ENCODE measurements at places on chromosomes 6 and 20.

DNA sequence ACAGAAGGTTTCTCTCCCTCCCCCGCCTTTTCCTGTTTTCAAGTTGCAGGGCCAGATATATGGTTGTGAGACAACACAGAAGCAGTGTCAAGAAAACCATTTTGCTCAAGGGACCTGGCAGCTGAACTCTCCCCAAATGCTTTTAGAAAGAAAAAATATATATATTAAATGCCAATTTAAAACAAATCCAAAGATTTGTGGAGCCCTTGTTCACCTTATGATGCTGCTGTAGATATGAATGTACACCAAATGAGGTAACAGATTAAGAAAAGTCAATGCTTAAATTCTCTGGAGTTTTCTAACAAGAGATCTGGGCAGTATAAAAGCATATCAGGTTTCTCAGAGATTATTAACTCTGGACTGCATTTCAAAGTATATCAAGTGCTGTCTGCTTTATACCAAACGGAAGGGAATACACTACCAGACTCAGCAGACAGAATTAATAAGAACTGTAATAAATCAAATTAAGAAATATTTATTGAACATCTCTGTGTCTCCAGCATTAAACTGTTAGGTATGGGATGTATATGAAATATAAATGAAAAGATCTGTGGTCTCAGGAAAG, 357.5 kb downstream of the HDGFL1 start:
- peak; percentile 5 for DNase-seq

DNA sequence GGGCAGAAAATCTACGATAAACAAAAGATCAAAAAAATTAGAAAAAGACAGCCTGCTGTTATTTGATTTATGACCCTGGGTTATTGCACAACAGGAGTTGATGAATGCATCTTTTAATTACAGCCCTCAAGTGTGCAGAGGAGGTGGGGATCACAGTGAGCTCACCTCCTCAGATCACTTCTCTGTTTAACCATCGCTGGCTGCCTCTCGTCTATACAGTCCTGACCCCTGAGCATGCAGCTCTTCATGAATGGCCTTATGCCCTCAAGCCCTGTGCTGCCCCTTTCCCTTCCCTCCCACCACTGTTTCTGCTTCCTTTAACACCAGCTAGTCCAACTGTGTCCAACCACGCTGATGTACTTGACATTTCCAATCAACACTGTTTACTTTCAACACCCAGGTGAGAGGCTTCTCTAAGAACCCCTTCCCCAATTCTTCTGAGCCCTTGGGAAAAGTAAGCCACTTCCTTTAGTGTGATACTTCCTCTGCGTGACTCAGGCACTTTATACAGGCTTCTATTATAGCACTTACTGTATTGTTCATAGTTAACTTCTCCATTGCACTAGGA, 60.6 kb upstream of the RIPOR2 start:
- no peak for DNase-seq

DNA sequence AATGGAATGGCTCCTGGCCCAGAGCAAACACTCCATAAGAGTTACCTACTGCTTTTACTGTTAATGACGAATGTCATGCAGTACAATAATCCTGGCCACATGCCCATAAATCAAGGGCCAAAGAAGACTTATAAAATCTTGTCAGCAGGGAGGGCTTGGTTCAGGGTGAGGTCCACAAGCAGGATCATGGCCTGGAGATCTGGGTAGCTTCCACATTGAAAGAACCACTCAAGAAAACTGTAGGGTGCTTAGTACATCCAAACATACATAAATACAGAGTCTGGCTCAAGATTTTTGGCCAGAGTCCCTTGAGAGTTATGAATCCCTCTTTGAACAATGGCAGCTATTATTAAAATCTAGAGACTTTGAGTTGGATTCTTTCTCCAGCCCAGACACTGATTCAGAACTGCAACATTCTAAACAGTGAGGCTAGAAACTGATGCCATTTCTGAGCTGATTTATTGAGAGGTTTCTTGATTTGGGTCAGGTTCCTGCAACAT, 188.7 kb downstream of the CDC5L start:
- no peak for DNase-seq

DNA sequence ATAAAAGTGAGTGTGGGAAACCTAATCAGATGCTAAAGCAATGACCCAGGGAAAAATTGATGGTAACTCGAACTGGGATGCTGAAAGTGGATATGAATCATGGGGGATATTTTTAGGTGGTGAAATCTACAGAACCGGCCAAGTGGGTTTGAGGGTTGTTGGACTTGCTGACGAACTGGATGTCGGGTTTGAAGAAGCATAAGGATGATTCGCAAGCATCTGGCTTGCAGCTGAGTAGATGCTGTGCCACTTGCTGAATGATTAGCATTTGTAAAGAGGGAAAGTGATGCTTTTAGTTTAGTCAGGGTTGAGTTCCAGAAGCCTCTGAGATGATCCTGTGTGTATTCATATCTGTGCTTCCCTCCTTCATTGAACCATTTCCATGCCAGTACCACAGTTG, 54.9 kb downstream of the UBR2 start:
- no peak for DNase-seq

- no peak for DNase-seq
Observed at GRCh38 chr20:42313704-42314103, 695.5 kb upstream of the CHD6 start.

DNA sequence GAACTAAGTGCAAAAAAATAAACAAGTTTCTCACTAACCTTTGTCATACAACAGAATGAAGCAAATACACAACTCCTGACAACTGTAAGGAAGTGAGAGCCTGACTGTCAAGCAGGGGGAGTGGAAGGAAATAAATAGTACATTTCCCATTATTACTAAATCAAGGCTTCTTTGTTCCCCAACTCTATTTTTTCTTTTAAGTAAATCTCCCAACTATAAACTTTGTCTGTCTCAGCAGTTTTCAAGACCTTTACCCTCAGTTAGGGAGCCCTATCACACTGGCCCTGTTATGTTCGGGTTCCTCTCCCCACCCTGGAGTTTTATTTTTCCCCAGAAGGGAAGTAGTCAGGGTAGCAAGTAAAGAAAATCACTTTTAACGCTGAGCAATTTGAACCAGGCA, 24.1 kb upstream of the IPCEF1 start:
- no peak for DNase-seq

GRCh38 chr6:26006086-26006939, 43.7 kb downstream of the TRIM38 start:
- DNase-seq, result no peak

- DNase-seq, result no peak
Observed at GRCh38 chr20:61099806-61100205, 152.3 kb upstream of the CDH4 start.

- no peak for DNase-seq
Observed at GRCh38 chr6:17138033-17138432, 36.2 kb downstream of the STMND1 start.

- DNase-seq, result no peak
Observed at GRCh38 chr6:123712831-123713230, 76.1 kb upstream of the TRDN start.

- DNase-seq, result no peak
Observed at GRCh38 chr6:1792989-1793388, 183.3 kb downstream of the FOXC1 start.

DNA sequence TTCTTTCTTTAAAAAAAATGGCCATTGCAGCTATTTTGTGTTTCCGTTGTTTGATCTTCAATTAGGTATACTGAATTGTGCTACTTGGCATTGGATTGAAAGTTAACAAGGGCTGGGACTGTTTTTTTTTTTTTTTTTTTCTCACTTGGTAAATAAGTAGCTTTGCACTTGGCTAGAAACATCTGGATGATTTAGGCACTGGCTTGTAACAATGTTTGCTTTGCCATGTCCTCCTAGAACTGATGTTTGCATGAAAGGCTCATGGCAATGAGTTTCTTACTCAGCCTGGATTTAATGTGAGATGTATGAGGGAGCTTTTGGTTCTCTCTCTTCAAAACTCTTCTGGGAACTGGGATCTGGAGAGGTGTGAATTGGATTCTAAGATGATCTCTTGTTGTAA, 414.1 kb downstream of the CDH26 start:
- DNase-seq, result no peak

GRCh38 chr6:135909737-135910387, 58.4 kb downstream of the PDE7B start:
- no peak for DNase-seq

DNA sequence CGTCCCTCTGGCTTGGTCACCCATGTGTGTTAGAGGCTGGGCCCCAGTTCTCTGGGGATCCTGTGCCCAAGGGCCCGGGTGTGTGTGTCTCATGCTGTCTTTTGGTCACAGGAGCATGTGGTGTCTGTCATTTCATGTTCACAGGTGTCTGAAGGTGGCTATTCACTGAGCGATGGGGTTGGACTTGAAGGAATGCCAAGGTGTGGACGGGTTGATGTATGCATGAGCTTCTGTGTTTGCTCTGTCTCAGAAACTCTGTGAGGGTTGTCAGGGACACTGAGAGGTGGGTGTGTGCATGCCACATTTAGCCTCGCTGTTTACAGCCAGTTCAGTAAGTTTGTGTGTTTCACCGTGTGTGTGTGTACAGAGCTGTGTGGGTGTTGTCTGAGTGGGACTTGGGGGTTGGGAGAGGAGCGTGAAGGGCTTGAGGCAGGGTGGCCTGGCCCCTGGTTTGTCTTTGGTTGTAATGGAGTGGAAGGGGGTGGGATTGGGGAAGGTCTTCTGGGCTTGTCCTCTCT, 1.2 kb downstream of the DDR1 start:
- no peak for DNase-seq

GRCh38 chr6:3813150-3813780, 35.9 kb upstream of the FAM50B start:
- peak; percentile 85 for DNase-seq

DNA sequence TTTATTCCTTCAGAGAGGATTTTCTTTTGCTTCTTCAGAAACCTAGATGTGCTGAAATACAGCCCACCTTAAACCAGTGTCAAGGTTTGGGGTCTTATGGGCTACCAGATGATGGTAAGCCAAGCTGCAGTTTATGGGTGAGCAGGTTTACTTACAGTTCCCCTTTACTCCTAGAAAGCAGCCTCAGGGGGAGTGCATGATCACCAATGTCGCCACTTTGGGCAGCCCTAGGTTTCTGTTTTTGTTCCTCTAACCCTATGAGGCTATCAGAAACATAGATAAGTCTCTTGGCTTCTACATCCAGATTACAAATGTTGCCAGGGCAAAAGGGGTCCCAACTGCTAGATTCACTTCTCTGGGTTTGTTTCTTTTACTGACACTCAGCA, 67.2 kb downstream of the TRIM27 start:
- no peak for DNase-seq

- DNase-seq, result no peak
Observed at GRCh38 chr6:110421749-110422443, 6.5 kb upstream of the DDO start.

GRCh38 chr20:19231359-19232035, 19.1 kb downstream of the SLC24A3 start:
- no peak for DNase-seq

DNA sequence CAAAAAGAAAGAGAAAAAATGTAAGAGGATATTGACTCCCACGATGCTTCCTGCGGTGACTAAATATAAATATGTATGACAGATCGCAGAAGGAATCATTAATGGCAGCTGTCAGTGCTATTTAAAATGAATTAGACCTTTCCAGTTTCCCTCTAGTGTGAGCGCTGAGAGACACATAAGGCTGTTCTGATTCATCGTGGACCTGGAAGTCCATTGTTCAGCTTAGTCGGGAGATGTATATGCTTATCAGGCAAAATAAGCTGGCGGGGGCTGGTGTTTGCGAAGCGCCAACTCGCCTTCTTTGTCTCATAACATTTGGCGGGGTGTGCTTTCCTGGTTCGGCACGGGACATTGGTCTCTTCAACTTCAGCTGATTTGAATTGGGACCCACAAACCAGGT, 95.4 kb downstream of the CDH4 start:
- no peak for DNase-seq

- peak; percentile 73 for DNase-seq
Observed at GRCh38 chr6:130796313-130796905, 30.8 kb upstream of the SMLR1 start.

- DNase-seq, result peak; percentile 84
Observed at GRCh38 chr6:157323255-157323965, at the start of gene TMEM242. Gene TMEM242, minus strand, starts transcription at chr6:157323519. Its CDS starts 20 bp downstream, at chr6:157323499.

GRCh38 chr6:112253498-112253840, 898 bp downstream of the LAMA4 start:
- DNase-seq, result no peak

DNA sequence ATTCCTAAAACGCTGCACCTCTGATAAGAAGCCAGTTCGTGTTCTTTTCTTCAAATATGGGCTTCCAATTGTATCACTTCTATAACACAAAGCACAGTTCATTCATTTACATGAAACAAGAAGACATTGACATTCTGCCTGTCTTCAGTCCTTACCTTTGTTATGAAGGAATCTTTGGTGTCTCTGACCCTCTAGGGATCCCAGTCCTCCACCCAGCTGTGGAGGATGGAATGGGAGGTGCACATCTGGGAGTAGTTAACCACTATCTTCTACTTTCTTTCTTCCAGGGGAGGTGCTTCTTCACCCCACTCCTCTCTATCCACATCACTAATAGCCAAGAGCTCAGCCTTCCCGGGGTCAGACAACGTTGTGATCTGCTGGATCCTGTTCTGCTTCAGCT, 233.4 kb downstream of the CDC5L start:
- DNase-seq, result no peak

DNA sequence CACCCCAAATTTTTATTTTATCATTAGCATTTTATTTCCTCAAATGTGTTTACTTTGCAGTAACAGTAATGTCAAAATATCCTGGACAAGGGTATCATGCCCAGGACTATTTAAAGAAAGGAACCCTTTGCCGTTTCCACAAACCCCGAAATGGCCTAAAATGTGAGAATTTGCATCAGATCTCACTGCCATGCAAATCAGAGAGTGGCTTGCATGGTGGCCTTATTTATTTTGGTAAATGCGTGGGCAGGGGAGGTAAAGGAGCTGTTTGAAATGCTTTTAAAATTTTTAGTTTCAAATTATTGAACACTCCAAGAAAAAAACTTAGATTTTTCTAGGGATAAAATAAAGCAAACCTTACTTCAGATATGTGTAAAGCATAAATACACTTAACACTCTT, 43.8 kb downstream of the ADAT2 start:
- no peak for DNase-seq

- DNase-seq, result no peak
Observed at GRCh38 chr6:26272171-26272637, 92.8 kb upstream of the BTN3A2 start.

DNA sequence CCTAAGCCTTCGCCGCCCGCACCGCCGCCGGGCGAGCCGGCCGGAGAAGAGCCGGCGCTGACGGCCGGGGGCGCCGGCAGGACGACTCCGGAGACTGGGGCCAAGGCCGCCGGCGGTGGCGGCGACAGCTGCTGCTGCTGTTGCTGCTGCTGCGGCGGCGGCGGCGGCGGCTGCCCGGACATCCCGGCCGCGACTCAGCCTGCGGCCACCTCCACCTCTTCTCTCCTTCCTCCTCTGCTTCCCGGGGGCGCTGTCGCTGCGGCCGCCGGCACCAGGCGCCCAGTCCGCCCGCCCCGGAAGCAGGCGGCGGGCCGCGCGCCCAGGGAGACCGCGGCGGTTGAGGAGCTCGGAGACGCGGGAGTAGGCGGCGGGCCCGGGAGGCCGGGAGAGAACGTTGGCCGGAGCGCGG, 307 bp downstream of the RANBP9 start:
- no peak for DNase-seq

DNA sequence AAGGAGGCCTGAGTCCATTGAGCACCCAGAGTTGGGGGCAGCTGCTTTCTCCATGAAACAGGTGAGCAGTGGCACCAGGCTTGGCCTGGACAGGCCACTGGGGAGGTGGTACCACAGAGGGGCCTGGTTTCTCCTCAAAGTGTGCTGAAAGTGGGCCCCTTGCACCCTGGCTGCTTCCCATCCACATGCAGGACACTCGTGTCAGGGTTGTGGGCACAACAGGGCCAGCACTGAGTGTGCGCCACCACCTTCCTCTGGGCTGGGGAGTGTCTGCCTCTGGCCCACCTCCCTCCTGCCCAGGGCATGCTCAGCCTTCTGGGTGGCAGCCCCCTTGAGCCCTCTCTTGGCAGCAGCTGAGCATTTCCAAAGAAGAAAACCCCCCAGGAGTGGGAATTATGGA, 5.2 kb upstream of the SLC22A1 start:
- no peak for DNase-seq

Data from pulmonary artery endothelial cell (primary cell).